ENCODE measurements at places on chromosomes 7 and 10.

GRCh38 chr7:34111031-34111430 lies 205.7 kb downstream of the BMPER start:
- no peak for DNase-seq

- no peak for DNase-seq
These were observed 104.1 kb downstream of the DOCK1 start for GRCh38 chr10:127009366-127009765.

- DNase-seq: no peak
These were observed 6.9 kb downstream of the CHPF2 start for GRCh38 chr7:151238924-151239836.

DNA sequence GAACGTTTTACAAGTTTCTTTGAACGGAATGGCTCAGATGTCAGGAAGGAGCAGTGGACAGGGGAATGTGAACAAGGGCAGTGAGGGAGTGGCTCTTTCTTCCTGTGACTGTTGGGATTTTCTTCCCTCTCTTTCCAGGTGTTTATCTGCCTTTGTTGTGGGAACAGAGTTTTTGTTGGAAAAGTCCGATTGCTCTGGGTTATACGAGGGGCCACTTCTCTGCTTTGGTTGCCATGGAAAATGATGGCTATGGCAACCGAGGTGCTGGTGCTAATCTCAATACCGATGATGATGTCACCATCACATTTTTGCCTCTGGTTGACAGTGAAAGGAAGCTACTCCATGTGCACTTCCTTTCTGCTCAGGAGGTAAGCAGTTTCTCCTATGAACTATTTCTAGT lies 41.4 kb downstream of the ZRANB1 start:
- no peak for DNase-seq

DNA sequence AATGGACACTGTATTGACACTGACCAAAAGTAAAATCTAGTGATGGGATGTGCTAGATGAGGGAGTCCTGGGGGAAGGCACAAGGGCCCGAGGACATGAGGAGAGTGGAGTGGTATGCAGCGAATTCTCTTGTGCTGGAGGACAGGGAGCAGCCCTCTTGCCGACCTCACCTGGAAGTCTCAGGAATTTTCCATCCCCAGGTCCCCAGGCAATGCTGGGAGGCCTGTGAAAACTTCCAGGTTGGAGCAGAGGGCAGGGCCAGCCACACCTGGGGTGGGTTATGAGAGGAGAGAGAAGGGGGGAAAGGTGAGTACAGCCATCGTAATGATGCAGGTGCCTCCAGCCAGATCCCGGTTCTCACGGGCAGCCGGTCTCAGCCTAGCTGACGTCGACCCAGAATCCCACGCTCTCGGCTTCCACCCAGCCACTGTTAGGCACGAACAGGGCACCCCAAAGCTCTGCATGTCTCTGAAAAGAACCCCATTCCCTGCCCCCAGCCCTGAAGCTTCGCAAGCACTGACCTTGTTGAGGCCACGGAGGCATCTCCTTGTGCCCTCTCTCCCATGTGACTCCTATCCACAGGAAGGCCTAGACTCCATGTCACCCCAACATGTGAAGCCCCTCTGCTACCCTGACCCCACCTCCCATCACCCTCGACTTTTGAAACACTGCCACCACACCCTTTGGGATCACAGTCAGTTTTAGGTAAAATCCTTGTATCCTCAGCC lies 239.7 kb upstream of the MYO3A start:
- no peak for DNase-seq

- DNase-seq: no peak
These were observed 75.8 kb upstream of the WAC start for GRCh38 chr10:28457110-28457509.

DNA sequence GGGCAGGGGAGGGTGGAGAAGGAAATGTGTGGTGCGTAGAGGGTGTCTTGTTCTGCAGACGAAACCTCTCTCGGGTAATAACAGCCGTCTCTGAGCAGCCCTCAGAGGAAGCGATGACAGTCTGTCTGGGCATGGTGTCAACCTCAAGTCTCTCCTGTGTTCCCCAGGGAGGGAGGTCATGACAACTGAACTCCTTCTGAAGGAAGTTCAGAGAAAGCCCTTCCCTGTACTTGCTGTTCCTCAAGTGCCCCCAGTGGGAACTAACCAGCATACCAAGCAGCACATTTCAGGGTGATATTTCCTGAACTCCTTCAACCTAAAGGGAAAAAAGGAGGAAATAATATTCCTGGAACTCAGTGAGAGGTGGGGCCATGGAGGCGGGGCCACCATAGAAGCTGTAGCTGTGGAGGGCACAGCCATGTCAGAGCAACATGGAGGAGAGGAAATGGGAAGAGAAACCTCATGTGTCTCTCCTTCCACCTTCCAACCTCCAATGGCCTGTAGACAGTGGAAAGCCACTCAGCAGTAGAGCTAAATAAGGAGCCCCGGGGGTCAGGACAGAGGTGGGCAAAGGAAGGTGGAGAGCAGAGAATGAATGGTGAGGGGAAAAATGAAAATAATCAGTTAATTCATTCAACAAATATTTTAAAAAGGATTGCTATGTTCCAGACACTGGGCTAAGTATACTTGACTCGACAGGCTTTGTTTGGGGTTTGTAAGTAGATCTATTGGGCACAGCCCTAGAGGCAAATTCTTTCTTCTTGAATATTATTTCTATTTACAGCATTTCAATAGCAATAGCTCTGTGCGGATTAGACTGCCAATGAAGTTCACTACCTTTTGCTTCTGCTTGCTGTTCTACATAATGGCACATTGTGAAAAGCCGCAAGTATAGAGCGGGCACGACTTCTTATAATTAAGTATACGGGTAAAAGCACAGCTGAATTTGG lies 61.0 kb upstream of the AOAH start:
- DNase-seq: no peak

DNA sequence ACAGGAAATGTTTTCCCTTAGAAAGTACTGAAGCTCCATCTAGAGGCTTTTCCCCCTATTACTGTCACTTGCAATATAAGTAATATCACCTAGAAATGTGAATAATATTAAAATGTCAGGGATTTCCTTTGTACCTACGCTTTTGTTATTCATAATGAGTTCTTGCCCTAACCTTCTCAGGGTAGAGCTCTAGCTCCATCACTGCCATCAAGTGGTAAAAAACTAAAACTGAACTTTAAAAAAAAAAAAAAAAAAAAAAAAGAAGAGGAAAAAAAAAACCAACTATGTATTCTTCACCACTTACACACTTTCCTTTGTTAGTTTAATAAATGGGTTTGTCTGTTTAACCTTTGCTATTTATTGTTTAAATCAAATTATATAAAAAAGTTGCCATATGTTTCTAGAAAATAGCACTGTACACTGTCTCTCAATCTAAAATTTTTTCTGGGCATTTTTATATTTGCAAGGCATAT lies 49.9 kb downstream of the DNAJC1 start:
- DNase-seq: no peak

DNA sequence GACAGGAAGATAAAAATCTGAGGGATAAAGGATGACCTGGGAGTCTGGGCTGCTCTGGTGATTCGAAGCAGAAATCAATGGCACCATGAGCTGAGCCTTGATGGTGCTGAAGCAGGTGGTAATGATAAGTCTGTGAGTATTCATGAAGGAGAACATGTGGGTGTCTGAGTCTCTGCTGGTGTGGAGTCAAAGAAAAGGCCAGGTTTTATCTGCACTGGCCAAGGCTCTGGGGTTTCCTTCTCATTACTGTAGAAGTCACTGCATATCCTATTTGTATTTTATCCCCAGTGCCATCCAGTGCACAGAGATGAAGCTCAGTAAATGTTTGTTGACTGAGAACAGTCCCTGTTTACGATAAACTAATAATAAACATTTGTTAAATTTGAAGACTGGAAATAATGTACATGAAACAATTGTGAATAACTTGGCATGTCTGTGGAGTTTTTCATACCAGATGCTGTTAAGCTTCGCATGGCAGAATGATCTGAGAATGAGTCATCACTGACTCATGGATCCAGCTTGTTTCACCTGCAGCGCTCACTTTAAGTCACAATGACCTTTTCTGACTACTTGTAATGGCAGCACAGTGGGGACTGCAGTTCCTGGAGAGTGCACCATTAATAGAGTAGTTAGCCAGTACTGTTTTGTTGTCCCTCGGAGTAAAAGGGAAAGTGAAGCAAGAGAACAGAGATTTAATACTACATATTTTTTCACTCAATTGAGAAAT lies 538.5 kb downstream of the HTR7 start:
- no peak for DNase-seq

DNA sequence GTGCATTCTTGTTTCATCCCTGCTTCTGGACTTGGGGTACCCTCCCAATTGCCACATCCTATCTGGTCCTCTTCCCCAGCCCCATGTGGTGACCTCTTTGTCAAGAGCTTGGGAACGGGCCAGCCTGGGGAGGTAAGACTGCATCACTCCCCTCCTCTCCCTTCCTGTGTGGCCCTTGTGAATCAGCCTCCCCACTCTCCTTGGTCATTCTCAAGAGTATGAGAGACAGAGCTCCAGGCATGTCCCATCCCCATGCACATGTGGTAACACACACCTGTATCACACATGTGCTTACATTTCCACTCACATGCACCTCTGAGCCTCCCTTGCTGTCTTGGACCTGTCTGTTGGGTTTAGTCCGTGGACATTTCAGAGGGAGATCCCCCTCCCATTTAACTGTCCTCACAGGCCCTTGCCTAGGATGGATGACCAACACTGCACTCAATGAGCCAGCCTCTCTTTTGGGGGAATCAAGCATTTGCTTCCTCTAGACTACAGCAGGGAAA lies 2.6 kb downstream of the MRPL43 start:
- no peak for DNase-seq

DNA sequence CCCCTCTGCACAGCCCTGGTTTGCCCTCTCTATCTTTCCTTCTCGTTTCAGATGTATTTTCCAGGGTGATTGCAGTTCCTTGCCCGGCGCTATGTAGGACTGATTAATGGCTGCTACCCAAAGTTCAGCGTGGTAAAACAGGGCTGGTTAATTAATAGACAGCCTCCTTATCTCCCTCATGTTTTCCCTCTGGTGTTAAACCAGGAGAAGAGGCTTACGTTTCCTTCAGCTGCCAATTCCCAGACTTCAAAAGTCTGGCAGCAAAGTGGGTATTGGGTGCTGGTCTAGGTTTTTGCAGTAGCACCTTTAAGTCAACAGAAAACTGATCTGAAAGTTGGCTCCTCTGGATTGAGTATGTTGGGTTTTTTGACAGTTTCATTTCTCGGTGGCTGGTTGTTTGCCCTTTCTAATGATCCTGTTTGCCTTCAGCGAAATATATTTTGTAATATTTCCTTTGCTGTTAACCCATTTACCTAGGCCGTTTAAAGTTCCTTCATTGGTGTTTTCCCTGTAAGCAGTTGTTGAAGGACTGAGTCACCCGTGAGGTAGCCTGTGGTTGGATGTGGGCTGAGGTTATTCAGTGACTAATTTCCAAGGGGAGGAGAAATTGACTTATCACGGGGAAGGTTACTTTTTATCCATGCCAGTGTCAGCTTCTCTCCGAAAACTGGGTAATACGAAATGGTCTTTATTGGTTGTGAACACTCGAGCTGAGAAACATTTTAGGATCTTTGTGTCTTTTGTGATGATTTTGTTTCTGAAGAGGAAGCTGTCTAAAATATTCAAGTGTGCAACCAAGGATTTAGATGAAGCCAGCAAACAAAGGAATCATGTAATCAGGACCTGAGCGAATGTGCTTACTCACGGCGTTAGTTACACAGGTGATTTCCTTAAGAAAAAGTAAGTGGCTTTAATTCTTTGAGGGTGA lies 257.2 kb downstream of the KIAA1217 start:
- DNase-seq: peak; percentile 79

DNA sequence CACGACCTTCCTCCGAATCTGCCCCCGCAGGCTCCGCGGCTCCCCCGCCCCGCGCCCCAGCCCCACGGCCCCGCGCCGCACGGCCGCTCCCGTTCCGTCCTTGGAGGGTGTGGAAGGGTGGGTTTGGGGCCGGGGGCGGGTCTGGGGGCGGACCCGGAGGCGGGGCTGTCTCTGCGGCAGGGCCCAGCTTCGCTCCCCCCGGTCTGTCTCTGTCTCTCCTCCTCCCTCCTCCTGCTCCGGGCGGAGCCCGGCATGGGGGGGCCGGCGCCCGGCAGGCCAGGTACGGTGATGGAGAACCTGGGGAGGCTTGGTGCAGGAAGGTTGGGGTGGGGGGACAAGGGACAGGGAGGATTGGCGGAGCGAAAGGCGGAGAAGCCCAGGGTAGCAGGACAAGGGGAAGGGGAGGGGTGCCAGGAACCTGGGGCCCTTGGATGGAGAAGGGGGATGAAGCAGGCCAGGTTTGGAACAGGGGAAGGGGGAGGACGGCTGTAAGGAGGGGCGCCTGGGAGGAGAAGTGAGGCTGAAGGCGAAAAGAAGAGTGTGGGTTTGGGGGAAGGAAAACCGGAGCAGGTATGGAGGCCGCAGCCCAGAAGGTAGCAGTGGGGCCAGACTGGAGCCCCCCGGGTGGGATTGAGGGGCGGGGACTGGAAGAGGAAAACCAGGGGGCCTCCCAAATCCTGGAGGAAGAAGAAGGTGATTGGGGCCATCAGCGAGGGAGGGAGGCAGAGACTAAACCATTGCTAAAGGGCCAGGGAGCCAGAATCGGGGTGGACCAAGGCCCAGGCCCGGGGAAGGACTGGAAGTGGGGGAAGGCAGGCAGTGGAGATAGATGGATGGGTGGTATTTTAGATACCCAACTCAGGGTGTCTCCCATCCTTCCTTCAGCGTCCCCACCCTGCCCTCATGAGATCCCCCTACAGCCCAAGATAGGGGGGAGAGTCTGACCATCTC lies at the start of gene NYAP1:
Gene NYAP1 (plus strand): TSS at position 206 of the 951 bp plus-strand sequence. CDS start 1,385 bp downstream, outside the sequence.
- no peak for DNase-seq

DNA sequence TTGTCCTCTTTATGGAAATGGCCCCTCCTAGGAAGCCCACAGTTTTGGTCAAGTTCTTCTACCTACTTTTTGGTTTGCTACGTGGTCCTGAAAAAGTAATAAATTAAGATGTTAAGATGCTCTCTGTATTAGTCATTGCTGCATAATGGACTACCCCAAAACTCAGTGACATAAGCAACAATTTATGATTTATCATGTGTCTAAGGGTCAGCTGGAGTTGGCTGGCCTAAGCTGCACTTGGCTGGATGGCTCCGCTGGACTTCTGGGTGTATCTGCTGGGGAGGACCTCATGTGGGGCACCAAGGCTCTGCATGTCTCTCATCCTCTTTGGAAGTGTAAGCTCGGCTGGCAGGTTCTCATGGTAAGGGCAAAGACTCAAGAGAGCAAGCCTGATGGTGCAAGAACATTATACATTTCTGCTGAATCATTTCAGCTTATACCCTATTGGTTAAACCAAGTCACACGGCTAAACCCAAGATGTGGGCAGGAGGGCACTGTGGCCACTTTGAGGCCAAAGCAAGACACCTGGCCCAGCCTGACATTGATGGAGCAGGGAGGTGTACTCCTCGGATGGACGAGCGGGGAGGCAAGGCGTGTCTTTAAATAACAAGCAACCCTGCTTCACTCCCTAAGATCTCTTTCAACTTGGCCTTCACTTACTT lies 47.7 kb downstream of the TBXAS1 start:
- no peak for DNase-seq
